ENCODE measurements at places on chromosomes 11 and 22. TPM values are rescaled to one million over a fixed set of nuclear protein-coding genes. Genes with fewer than 3 reads are reported as not detected.
A peak's percentile ranks its signal among the peaks of the same experiment; 100 is the strongest.

DNA sequence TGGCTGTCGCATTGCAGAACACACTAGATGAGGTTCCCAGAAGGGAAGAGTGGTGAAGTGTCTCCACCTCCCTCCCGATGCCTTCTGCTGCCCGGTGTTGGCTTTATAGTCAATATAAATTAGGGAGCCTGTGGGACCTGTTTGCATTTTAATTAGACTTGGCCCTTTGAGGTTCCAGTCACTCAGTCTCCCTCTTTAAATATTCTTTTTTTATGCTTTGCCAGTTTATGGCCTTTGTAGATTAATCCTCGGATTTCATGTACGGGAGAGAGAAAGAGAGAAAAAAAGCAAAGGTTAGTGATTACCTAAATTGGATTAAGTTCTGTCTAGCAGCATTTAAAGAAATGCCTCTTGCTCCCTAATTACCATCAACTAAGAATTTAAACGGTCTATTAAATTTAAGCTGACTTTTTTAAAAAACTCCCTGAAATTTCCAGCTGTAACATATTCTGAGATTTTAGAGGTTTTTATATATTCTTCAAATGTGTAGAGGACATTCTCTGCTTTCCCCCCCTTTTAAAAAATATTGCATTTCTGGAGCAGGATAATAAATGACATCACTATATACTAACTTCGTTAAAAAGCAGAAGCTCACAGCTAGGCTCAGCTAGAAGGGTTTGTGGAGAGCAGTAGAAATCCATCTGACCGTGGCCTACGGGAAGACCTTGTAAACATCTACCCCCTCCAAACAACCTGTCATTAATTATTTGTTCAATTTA is 84.4 kb downstream of the PRR5L start:
- no peak for DNase-seq

DNA sequence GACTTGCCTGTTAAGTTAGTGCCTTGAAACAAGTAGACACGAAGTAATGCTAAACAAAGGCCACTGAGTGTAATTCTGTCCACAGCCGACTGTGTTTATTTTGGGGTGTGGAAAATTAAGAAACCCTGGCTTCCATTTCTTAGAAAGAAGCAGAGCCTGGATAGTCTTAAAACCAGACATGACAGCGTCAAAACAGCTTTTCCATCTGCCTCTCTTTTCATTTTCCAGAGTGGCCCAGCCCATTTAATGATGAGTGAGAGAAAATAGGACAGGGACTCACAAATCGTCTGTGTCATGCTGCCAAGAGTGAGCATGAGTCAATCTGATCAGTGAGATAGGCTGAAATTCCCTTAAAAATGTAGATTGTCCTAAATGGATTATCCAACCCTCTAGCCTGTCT is 485.9 kb downstream of the JRKL start:
- DNase-seq, result no peak

DNA sequence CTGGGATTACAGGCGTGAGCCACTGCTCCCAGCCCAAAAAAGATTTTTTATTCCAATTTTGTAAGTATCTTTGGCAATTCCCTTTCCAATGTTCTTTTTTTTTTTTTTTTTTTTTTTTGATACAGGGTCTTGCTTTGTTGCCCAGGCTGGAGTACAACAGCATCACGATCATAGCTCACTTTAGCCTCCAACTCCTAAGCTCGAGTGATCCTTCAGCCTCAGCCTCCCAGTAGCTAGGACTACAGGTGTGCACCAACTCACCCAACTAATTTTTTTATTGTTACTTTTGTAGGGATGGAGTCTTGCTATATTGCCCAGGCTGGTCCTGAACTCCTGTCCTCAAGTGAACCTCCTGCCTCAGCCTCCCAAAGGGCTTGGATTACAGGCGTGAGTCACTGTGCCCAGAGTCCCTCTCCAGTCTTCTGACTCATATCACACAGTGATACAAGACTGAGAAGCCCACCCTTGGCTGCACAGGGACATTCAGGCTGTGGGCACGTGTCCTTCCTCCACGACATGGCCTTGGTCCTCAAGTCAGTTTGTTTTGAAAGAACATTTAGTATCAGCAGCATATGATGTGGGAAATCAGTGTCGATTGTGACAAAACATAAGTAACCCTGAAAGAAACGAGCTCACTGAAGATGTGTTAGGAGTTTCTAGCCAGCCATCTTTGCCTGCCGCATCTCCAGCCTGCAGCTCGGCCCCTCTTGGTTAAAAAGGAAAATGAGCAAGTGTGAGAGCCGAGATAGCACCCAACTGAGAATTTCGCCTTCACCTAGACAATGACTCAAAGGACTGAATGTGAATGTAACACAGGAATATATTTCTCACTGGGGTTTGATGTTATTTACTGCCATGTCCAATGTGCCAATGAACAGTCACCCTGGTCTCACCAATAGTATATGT is 175.5 kb downstream of the MN1 start:
- no peak for DNase-seq

DNA sequence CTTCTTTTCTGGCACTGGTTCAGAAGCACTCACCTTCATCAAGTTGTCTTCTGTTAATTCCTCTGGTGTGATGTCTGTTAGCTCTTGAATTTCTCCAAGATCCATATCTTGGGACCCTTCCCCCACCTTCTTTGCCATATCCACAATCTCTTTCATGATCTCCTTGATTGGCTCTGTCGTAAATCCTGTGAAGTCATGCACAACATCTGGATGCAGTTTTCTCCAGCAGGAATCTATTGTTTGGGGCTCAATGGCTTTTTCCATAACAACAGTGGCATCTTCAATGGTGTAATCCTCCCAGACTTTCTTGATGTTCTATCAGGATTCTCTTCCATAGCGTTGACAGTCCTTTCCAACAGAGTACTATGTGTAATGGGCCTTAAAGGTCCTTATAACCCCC is 96.9 kb downstream of the CSTPP1 start:
- no peak for DNase-seq

DNA sequence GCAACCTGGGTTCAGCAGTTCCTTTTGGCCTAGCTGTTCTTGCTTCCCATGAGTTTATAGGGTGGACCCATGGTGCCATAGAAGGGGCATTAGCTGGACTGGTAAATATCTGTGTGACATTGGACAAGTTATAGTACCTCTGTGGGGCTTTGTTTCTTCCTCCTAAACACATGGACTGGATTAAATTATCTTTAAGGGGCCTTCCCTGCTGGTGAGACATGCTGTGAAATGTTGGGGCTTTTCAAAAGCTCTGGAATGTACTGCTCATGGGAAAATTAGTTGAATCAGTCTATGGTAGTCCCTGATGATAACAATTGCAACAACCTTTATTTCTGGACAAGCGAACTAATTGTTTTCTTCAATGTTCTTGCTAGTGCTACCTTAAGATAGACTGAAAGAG is 276.2 kb downstream of the BLID start:
- DNase-seq, result no peak

The CARD10 gene
- polyA plus RNA-seq, result 27.7 TPM

- no peak for DNase-seq
Measured at GRCh38 chr22:35369996-35370395, 10.9 kb upstream of the HMOX1 start.

- DNase-seq, result peak; percentile 6
Measured at GRCh38 chr11:18757811-18758210, 31.8 kb upstream of the IGSF22 start.

The OR52E8 gene
- not detected for polyA plus RNA-seq

- DNase-seq, result no peak
Measured at GRCh38 chr11:15775015-15775541, 581.3 kb downstream of the SOX6 start.

The ELMOD1 gene
- 0.19 TPM for polyA plus RNA-seq

GRCh38 chr11:68942095-68942620 is 38.5 kb downstream of the IGHMBP2 start:
- DNase-seq, result no peak

DNA sequence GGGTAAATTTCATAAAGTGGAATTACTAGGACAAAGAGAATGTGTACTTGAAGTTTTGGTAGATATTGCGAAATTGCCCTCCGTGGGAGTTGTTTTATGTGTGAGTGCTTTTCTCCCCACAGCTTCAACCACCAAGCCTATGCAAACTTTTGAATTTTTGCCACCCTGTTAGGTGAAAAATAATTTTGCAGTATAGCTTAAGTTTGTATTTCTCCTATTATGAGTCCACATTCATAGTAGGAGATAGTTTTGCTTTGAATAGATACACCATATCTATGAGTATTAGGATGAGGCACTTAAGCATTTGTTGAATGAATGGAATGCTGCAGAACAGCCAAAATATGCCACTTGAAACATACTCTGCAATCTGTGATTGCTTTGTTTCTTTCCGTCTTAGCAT is 43.6 kb downstream of the UVRAG start:
- no peak for DNase-seq

- no peak for DNase-seq
Measured at GRCh38 chr11:130151196-130151595, 8.4 kb upstream of the ST14 start.

The HBB gene
- 201 TPM for polyA plus RNA-seq

GRCh38 chr11:113644605-113645004 is 61.5 kb downstream of the TMPRSS5 start:
- DNase-seq, result no peak

DNA sequence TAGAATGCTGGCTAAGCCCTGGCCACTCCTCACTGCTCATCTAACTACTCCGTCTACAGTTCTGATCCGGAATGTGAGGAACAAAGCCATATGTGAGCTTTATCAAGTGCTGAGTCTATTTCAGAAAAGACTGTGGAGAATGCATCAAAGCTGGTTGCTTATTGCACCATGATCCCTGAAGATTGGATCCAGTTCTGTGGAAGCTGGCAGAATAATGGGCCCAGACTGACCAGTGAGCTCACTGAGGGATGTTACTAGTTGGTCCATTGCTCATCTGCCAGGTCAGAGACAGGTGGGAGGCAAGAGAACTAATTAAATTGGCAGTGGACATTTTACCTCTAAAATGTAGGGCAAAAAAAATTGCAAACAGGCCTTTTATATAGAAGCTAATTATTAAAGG is 681.3 kb downstream of the NTM start:
- DNase-seq, result no peak

The TRIM66 gene
- 5.4 TPM for polyA plus RNA-seq

The C11orf87 gene
- 0.29 TPM for polyA plus RNA-seq

DNA sequence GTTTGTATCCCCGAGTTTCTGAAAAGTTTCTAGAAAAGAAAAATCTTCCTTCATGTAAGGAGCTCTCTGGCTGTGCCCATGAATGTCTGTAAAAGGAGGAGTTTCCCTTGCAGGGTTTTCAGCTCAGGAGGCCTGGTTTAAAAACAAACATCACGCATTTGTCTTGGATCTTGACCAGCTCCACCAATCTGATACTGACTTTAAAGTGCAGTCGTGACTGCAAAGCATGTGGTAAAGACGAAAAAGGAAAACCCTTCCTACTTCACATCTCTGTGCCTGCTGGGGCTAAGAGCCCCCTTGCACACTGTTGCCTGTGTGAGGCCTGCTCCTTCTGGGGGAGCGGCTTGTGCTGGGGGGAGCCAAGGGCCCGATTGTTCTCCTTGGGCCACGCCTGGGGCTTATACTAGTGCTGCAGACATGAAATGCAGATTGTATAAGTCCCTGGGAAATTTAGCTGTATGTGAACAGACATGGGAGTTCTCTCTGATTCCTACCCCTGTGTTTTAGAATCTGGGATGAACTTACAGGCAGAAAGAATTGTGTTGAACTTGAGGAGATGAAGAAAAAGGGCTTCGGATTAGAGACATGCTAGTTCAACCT is 62.1 kb downstream of the ADAMTS15 start:
- DNase-seq, result no peak

The GGTLC2 gene
- 0.24 TPM for polyA plus RNA-seq

The OR51A4 gene
- 0.05 TPM for polyA plus RNA-seq

DNA sequence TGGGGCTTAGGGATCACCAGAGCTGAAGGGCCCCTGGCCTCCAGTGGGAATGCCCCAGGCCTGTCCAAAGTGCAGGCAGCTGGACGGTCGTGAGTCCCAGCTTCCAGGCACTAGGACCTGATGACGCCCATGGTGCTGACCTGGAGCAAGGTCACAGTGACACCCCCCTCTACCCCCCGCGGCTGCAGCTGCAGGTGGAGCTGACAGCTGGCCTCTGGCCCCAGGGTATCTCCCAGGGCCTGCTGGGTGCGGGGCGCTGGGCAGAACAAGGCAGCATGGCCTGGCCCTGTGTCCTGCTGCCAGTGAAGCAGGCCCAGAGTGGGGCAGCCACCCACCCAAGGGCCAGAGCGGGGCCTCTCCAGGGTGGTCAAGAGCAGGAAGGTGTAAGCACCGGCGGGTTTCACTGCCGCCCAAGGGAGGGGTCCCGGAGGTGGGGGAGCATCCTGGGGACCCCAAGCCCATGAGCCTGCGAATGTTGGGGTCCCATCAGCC is 553 bp upstream of the TCIRG1 start:
- no peak for DNase-seq

The LRRC32 gene
- 70.1 TPM for polyA plus RNA-seq

DNA sequence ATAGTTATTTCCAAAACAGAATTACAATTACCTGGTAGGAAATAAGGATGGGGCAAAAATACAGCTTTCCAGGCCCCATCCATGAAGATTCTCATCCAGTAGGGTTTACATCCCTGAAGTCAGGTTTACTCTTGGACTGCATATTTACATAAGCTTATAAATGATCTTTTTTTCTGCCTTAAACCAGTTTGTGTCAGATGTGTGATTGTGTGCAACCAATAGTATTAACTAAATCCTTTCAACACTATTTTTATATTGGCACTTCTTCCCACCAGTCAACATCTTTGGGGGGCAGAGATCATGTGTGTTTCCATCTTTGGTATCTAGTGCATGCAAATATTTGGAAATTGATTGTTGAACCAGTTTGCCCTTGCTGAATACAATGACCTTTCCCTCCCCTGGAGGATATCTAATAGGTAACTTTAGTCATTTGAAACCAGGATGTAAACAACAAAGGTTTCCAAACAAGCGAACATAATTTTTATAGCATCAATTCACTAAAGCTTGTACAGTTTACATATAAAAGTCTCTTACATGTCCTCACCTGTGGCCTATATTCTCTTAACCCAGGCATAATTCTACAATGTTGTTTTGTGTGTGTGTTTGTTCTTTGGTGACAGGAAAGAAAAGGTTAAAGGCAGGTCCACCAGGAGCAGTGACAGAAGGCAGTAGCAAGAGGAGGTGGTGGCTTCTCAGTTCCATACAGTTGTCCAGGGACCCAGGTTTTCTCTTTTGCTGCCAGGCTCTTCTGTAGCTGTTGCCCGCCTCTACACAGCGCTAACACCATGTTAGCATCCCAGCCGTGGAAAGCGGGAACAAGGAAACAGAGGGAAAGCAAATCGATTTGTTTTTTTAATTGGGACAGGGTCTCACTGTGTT is 1.7 kb upstream of the ME3 start:
- DNase-seq, result no peak

The GVQW3 gene
- 16.8 TPM for polyA plus RNA-seq

- no peak for DNase-seq
Measured at GRCh38 chr11:43830928-43831440, 49.6 kb upstream of the ALKBH3 start.

Measured in left renal pelvis (tissue), 4 donors.